ENCODE measurements at places on chromosomes 7 and 10.
A peak's percentile ranks its signal among the peaks of the same experiment; 100 is the strongest.

- no peak for DNase-seq
Measured at GRCh38 chr10:58698777-58699356, 186.2 kb downstream of the BICC1 start.

GRCh38 chr7:70647801-70648498 lies 484.0 kb upstream of the GALNT17 start:
- peak; percentile 95 for DNase-seq

- DNase-seq = no peak
Measured at GRCh38 chr10:97022616-97023015, 163.1 kb downstream of the SLIT1 start.

DNA sequence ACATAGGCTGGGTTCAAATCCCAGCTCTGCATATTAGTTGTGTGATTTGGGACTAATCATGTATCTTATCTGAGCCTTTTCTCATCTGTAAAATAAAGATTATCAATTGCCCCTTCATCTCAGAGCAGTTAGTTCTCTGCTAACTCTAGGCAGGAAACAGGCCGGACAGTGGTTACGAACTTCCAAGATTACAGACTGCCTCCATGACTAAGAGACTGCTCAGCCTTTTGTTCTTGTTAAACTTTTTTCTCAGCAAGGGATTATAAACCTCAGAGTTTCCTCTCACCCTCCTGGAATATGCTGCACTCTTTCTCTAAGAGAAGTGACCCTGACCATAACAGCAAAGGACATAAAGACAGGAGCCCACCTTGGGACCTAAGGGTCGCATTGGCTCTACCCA lies 52.5 kb upstream of the NFKB2 start:
- DNase-seq = no peak

DNA sequence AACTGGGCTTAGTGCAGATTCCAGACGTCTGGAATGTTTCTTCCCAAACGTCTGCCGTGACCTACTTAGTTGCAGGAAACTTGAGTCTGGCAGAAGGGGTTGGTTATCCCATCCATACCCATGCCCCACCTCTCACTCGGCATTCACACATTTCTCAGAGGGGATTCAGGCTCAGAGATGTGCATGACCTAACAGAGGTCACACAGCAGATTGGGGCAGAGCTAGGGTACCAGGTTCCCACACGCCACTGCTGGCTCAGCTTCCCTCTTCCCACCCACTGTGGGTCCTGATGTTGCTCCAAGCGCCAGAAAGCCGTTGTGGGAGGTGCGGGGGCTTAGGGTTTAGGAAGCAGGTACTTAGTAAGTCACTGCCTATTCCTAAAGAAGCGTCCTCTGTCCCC lies 3.0 kb downstream of the UCMA start:
- DNase-seq = no peak

DNA sequence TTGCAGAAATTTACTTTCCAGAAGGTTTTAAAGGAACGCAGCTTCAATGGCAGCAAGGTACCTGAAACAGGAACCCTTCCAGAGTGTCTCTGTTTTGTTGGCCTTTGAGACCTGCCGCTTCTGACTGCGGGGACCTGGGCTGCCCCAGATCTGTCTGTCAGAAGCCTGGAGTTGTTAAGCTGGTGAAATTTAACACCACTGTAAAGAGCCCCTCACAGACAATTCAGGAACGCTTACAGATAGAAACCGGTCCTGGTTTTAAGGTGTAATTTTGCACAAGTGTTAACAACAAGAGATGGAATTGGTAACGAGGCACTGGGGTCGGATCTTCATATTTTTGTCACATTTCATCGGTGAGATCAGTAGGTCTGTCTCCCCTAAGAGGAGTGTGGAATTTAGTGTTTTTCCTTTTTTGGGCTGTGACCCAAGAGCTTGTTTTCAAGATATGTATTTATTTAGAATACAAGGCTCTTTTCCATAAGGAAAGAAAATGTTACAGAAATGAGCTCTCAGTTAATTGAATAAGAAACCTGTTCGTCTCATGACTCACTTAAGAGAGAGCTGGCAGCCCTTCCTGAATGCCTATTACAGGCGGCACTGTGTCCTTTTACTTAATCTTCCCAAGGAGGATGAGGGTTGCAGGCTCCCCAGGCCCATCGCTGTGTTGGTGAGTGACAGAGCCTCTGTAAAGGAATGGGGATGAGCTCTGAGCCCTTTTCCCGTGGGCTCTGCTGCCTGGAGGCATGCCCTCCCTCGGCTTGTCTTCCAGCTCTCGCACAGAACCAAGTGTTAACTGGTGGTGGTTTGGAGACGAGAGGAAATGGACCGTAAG lies 168.7 kb downstream of the CUX1 start:
- no peak for DNase-seq

DNA sequence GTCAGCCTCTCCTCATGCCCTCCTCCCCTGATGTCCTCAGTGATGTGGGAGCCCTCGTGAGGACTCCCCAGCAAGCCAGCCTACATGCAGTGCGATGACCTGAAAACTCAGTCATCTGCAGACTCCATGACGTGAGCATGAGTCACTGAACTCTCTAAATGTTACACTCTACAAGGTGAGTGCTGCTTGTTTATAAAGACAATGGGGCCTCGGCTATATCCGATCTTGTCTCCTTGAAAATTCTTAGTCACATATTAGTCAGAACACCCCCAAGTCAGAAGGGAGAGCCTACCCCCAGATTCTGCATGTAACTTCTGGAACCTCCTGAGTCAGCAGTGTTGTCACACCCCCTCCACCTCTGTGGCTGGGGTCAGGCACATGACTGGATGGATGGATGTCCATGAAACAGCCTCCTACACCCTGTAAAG lies 673.8 kb downstream of the INHBA start:
- DNase-seq = no peak
